ENCODE measurements at places on chromosomes 3 and 15.

GRCh38 chr3:67094774-67095173 is 96.7 kb downstream of the KBTBD8 start:
- DNase-seq: no peak

- no peak for DNase-seq
Observed at GRCh38 chr3:158140396-158140795, 30.5 kb downstream of the RSRC1 start.

DNA sequence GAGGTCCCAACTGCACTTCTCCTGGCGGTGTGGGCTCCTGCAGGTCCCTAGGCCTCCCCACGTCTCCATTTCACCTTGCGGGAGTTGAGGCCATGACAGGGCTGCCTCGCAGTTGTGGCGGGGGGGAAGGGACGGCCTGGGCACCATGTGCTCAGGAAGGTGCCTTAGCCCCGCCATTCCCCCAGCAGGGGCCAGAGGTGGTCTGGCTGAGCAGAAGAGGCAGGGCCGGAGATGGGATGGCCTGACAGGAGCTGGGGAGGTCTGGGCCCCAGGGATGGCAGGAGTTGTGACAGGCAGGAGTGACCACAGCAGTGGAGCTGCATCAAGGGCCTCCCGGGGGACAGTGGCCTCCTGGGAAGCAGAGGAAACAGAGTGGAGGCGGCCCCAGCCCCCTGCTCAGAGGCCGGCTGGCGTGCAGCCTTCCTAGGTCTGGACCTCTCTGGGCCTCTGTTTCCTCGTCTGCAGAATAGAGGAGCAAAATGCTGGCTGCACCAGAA is 18.7 kb upstream of the KLF15 start:
- DNase-seq: no peak

GRCh38 chr15:94509259-94509658 is 277.9 kb downstream of the MCTP2 start:
- DNase-seq: peak; percentile 8

DNA sequence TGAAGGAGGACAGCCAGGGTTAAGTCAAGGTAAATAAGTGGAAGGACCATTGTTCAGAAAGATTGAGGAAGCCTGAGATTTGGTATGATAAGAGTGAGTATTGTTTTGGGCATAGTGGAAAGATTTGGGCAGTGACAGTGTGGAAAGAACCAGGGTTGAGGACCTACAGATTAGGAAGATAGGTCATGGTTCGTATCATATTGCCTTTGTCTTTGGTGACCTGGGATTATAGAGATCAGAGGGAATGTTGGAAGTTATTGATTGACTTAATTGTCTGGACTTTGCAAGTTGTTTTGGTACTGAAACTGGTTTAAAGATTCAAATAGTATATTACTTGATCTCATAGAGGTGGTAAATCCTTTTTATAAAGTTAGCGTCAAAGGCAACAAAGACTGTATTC is 23.1 kb upstream of the MGA start:
- no peak for DNase-seq

- DNase-seq: no peak
Observed at GRCh38 chr15:53618461-53618860, 141.0 kb downstream of the WDR72 start.

- DNase-seq: no peak
Observed at GRCh38 chr3:61387817-61388216, 136.6 kb upstream of the FHIT start.

DNA sequence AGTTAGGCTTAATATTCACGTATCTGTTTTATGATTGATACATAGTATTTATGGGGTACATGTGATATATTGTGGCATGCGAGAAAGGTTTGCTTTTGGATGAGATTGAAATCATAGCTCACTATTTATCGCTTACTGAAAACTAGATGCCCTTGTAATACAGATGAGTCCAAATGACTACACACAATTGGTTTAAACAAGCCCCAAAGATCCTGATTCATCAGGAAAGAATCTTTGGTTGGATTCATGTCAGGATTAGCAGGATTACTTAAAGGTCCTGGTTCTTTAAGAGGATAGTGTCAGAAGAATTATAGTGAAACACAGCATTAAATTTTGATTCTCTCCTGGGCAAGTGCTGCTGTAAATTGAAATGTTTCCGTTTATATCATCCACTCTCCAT is 18.6 kb upstream of the AADAC start:
- no peak for DNase-seq

DNA sequence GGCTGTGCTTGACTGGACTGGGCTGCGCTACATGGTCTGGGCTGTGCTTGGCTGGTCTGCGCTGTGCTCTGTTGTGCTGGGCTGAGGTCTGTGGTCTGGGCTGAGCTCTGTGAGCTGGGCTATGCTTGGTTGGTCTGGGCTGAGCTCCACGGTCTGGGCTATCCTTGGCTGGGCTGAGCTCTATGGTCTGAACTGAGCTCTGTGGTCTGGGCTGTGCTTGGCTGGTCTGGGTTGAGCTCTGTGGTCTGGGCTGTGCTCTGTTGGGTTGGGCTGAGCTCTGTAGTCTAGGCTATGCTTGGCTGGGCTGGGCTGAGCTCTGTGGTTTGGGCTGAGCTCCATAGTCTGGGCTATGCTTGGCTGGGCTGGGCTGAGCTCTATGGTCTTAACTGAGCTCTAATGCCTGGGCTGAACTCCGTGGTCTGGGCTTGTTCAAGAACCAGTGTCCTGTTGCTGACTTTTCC is 92.0 kb downstream of the PLXNA1 start:
- DNase-seq: peak; percentile 96

DNA sequence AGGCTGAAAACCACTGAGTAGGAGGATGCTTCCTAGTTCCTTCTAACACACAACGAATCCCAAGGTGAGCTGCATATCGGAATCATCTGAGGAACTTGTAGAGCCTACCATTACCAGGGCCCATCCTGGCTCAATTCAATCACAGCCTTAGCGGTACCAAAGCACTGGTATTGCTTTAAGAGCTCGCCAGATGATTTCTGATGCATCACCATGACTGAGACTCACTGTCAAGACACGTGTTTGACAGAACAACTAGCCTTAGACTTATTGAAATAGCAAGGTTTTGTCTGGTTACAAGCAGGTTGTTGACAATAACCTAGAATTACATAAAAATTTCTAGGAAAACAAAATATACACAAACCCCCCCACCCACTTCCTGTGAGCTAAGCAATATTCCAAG is 68.5 kb downstream of the CBLB start:
- no peak for DNase-seq

- no peak for DNase-seq
Observed at GRCh38 chr15:64766058-64766457, 9.3 kb downstream of the RBPMS2 start.

GRCh38 chr15:54307252-54307902 is 329.1 kb downstream of the UNC13C start:
- no peak for DNase-seq

- DNase-seq: no peak
Observed at GRCh38 chr15:74227968-74228722, 8.0 kb upstream of the CCDC33 start.

DNA sequence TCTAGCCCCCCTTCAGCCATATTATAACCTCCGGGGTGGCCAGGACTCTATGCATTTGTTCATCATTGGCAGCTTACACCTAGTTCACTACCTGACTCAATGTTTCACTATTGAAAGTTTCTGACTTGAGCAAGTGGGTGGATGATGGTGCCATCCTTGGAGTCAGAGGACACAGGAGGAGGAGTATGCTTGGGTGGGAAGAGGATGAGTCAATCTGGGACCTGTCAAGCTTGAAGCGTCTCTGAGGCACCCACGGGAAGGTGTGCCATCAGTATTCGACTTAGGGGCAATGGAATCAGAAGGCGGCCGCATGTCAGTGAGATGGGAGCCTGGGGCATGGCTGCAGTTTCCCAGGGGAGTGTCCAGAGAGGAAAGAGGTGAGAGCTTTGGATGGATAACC is 133.3 kb downstream of the EPHB1 start:
- DNase-seq: no peak

DNA sequence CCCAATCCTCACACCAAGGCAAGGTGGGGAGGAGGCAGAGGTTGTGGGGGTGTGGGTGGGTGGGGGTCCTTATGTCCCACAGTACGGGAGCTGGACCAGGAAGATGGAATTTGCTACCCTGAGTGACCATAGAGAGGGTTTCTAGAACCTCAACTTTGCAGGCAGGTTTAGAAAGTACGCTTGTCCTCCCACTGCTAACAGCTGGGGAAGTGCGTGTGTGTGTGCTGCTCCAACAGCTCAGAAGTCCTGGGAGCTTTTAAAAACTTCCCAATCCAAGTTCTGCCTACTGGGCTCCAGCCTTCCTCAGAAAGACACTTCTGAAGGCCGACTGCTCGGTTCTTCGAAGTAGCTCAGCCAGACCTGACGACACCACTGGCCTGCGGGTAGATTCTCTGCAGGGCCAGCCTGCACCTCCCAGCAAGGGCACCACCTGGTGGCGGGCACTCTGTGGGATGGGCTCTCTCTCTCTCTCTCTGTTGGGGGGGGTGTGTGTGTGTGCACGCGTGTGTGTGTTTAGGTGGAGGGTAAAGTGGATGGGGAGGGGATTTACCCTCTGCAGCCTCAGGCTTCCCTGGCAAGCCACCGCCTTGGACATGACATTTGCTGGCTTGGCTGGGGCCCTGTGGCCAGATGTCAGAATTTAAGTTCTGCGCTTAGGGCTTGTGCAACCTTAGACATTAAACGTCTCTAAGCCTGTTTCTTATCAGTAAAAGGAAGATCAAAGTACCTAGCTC is 15.6 kb downstream of the TMEM158 start:
- peak; percentile 79 for DNase-seq

DNA sequence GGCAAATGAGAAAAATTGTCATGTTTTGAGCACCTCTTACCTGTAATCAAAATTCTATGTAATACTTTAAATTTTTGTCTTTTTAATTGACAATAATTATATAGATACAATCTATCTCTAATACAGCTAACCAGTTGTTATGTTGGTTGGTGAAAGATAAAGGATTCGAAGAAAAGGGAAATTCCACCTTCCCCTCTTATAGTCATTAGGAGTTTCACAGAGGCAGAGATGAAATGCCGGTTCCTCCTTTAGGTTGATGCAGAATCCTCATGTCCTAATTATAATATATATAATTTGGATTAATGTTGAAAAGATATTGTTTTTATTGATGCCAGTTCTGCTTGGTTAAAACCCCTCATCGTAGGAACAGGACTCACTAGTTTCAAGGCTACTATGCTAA is 67.1 kb downstream of the LRCH3 start:
- no peak for DNase-seq

- DNase-seq: no peak
Observed at GRCh38 chr15:72968531-72968922, 83.7 kb upstream of the NEO1 start.

- peak; percentile 52 for DNase-seq
Observed at GRCh38 chr3:43378066-43378935, 92.0 kb downstream of the SNRK start.

- DNase-seq: peak; percentile 56
Observed at GRCh38 chr3:16427103-16427965, 86.2 kb downstream of the RFTN1 start.

DNA sequence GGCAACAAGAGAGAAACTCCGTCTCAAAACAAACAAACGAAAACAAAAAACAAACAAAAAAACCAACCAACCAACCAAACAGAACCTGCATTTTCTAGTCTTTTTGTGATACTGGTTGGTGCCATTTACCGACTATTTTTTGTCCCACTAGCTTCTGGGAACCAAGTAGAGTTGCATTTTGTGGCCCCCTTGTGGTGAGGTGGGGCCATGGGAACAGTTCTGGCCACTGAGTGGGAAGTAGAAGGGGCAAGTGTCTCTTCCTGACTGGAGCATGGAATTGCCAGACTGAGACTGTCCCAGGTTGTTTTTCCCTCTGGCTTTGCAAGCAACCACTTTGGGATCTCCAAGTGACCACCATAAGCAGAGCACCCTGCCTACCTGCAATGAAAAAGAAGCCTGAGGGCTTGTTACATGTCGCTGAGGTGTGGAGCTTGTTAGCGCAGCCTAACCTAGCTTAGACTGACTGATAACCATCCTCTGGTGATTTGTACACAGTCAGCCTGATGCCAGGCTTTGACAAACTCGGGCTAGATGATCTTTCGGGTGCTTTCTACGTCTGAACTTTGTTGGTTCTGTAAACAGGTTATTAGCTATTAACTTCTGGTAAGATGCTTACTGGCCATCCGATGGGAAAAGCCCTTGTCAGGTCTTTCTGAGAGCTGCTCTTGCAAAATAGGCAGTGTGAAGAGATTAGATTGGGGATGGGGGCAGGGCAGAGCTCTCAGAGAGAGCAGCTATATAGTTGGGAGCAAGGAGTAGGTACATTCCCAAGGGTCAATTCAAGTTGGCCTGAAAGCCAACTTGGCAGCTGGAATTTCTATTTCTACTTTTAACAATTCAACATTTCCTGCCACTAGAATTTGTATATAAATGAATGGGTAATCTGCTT is 172.2 kb downstream of the SSR3 start:
- peak; percentile 40 for DNase-seq

DNA sequence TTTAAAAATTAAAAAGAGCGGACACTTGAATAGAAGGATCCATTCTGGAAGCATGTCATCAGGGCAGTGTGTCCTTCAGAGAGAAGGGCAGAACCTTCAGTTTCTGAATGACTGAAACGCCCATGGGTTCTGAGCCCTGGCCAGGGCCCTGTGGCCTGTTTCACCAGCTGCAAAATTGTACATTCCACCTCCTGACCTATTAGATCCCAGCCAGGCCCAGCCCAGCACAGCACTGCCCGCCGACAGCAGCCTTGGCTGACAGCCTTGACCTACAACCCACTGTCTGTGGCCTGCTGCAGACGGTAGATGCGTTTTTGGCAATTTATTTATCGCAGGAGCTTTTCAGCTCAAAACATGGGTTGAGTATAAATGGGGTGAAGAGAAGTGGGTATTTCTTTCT is 5.9 kb upstream of the POLG start:
- no peak for DNase-seq

DNA sequence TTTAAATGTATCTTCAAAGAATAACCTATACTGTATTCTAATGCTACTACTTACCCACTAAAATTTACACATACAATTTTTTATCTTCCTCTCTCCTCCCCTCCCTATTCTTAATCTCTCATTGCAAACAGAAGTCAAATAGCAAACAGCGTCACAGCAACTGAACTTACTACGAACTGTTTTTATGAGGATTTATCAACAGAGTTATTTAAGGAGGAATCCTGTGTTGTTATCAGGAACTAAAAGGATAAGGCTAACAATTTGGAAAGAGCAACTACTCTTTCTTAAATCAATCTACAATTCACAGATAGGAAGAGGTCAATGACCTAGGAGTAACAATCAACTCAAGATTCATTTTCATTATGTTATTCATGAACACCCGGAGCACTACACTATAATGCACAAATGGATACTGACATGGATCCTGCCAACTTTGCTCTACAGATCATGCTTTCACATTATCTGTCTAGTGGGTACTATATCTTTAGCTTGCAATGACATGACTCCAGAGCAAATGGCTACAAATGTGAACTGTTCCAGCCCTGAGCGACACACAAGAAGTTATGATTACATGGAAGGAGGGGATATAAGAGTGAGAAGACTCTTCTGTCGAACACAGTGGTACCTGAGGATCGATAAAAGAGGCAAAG is 984 bp downstream of the FGF7 start:
- DNase-seq: no peak
